ENCODE measurements at places on chromosomes 16 and 17.

- no peak for DNase-seq
Measured at GRCh38 chr16:79839466-79840341, 239.2 kb upstream of the MAF start.

DNA sequence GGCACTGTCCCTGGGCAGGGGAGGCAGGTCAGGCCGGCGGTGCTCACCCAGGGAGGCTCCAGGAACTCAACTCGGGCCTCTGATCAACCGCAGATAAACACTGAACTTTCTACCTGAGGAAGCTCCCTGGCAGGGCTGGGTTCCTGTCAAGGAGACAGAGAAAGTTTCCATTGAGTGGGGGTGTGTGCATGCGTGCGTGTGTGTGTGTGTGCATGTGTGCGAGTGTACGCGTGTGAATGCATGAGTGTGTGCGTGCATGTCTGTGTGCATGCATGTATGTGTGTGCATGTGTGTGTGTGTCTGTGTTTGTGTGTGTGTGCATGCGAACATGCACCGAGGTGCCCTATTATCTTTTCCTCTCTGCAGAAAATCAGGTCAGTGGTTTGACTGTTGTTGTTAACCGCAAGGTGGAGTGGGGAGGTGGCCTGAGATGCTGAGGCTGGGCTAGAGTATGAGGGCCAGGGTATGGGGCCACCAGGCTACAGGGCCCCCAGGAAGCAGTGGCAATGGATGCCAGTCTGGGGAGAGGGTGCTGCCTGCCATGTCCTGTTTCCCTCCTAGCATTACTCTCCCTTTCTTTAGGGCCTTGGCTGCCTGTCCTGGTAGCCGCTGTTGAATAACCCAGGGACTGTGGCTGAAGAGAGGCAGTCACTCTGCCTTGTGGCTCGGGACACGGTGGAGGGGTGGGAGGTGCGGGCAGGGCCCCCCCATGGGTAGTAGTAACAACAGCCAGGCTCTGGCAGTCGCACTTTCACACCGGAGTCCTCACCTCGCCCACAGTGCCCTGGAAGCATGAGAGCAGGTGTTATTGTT lies 24.0 kb downstream of the CCR7 start:
- no peak for DNase-seq

DNA sequence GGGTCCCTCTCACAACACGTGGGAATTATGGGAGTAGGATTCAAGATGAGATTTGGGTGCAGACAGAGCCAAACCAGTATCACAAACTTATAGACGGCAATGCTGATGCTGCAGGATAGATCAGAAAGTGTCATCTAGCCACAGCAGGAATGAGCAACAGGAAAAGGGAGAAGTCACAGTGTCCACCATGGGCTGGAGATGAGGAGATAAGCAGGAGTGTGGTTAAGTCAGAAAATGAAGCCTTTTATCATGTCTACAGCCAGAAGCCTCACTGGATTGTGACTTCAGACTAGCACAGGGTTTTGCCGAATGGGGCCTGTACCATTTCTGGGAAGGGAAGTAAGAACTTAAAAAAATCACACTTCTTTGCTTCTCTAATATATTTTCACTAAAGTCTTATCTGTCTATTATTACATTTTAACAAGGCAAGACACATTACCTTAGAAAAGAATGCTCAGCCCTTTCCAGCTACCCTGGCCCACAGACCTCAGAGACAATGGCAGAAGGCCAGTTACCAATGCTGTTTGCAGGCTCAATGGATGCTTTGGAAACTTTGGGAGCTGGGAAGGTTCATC lies 490.2 kb upstream of the SALL1 start:
- DNase-seq = no peak

DNA sequence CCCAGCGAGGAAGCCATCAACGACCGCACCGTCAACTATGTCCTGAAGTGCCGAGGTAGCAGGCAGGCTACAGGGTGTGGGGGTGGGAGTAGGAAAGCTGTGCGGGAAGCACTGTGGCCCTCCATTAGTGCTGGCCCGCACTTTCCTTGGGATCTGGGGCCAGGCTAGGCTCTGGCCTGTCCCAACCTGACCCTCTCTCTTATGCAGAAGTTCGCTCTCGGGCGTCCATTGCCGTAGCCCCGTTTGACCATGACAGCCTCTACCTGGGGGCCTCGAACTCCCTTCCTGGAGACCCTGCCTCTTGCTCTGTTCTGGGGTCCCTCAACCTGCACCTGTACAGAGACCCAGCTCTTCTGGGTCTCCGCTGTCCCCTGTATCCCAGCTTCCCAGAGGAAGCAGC lies 8.6 kb downstream of the PLEKHG4 start:
- no peak for DNase-seq

GRCh38 chr16:85377388-85378144 lies 235.6 kb upstream of the GSE1 start:
- no peak for DNase-seq

GRCh38 chr17:49830605-49831004 lies 17.3 kb downstream of the TAC4 start:
- no peak for DNase-seq

DNA sequence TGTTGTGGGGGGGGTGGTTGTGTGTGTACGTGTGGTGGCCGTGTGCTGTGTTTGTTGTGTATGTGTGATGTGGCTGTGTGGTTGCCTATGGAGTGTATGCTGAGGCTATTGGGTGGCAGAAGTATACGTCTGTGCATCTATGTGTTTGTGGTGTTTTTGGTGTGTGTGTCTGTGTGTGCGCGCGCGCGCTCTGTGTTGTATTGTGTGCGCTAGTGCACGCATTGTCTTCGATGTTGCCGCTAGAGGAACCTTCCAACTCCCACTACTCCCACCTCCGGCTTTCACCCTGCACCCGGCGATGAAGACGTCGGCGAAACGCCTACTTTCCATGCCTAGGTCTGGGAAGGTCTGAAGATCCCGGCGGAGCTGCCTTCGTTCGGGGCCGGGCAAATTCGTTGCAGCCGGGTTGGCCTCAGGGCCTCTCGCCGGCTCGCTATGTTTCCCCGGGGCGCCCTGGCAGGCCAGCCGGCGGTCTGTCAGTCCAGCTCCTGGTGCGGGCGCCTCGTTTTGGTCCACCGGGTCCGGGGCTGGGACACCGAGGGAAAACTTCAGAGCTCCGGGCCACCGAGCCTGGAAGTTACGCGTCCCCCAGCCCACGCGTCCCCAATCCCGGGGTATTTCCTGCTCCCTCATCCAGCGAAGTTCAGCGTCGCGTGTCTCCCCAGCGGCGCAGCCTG lies 5.2 kb upstream of the DLX4 start:
- no peak for DNase-seq
